ENCODE measurements at places on chromosomes 12 and 14.

GRCh38 chr14:74346341-74346740, 1.9 kb upstream of the VRTN start:
- no peak for DNase-seq

DNA sequence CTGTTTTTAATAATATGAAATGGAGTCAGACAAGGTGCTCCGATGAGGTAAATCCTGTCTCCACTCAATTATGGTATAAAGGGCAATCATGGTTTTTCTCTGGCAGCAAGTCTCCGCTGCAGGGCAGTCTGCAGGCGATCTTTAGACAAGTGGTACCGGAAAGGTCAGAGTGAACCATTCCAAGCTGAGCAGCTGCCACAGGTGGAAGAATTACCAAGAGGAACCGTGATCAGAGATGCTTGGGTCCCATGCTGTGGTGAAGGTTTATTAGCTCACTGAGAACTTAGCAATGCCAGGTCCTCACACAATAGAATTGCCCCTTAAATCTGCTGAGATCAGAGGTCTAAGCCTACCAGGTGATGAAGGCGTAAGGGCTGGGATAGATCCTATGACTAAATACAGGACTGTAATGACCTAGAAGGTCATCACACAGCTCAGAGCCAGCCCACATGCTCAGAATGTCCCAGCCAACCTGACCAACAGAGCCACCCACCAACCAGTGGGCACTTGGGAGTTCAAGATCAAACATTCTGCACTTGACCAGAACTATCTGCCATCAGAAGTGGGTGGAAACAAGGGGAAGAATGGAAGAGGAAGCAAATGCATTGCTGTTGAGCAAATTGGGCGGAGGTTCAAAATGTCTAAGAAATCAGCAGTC, 175.2 kb upstream of the BCL2L14 start:
- no peak for DNase-seq

DNA sequence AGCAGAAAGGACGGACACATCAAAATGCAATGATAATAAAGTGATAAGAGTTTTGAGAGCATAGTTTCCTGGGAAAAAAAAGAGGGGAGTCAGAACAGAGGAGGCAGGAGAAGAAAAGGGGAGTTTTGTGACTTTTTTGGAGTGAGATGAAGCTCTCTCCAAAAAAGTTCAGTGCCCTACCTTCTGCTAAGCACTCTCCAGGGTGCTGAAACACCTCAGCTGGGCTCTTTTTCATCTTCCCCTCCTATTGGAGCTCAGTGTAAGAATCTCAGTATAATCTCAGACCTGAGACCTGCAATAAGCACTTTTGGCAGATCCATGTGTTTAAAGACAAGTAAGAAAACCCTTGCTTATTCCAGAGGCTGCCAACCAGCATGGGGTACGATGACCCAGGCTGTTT, 58.9 kb upstream of the SRRM4 start:
- DNase-seq: no peak

DNA sequence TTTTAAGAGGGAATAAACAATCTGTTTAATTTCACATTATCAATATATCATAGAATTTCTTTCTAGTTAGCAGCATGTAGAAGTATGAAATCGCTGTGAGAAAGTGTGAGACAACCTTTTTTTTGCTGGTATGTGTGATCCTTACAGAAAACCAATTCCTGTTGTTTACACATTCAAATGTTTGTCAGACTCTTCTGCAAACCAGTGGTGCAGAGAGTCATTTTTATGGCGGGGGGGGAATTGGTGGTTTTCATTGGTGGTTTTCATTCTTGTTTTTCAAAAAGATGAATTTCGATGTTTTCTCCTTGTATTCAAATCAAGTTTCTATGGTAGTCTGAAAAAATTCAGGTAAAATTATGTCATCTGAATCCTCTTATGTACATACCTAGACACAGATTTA, 57.8 kb downstream of the SLC25A21 start:
- no peak for DNase-seq

GRCh38 chr12:28776913-28777422, 372.1 kb upstream of the FAR2 start:
- DNase-seq: no peak

GRCh38 chr12:6612247-6612646, 5.1 kb upstream of the CHD4 start:
- DNase-seq: no peak

- no peak for DNase-seq
Measured at GRCh38 chr14:94011795-94012194, 14.3 kb upstream of the OTUB2 start.

Measured in GM06990 (cell line).